ENCODE measurements at places on chromosomes 6 and 20. TPM values are rescaled to one million over a fixed set of nuclear protein-coding genes. Genes with fewer than 3 reads are reported as not detected.

GRCh38 chr20:49587111-49587570, 19.2 kb upstream of the PTGIS start:
- DNase-seq, result peak; percentile 88

DNA sequence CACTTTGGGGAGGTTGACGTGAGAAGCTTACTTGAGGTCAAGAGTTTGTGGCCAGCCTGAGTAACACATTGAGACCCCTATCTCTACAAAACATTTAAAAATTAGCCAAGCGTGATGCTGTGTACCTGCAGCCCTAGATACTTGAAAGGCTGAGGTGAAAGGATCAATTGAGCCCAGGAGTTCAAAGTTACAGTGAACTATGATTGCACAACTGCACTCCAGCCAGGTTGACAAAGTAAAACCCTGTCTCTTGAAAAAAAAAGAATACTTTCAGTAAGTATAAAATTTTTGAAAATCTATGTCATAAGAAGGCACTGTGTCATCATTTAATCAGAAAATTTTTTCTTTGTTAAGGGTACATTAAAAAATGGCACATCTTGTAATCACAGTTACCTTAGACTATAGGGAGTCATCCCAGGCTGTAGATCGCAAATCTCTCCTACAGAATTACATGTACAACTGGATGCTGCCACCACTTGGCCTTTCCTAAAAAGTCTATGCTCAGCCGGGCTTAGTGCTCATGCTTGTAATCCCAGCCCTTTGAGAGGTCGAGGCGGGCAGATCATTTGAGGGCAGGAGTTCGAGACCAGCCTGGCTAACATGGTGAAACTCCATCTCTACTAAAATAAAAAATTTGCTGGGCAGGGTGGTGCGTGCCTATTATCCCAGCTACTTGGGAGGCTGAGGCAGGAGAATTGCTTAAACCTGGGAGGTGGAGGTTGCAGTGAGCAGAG, 17.0 kb upstream of the MRS2 start:
- DNase-seq, result no peak

DNA sequence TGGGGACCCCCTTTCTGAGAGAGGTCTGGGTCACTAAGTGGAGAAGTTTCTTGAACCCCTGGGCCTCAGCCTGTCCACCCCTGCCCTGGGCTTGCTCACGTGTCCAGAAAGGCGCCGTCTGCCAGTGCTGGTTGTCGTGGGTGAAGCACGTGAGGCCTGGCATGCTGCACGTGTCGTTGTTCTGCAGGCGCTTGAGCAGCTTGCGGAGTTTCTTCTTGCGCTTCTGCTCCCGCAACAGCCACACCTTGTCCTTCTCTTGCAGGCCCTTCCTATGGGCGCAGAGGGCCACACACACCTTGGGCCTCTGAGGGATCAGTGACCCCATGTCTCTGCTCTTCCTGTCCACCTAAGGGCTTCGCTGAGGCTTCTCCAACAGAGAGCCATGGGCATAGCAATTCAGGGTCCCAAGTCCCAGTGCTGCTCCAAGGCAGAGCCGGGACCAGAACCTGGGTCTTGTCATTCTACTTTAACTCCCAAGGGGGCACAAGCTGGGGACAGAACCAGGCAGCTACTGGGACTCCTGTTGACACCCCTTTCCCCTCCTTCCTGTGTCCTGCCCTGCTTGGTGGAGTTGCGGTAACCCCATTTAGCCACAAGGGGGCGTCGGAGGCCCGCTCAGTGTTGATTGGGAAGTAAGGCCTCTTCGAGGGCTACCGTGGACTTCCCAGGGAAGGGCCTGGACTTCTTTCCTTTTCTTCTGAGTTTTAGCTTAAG, 121.8 kb downstream of the SULF2 start:
- DNase-seq, result peak; percentile 79

DNA sequence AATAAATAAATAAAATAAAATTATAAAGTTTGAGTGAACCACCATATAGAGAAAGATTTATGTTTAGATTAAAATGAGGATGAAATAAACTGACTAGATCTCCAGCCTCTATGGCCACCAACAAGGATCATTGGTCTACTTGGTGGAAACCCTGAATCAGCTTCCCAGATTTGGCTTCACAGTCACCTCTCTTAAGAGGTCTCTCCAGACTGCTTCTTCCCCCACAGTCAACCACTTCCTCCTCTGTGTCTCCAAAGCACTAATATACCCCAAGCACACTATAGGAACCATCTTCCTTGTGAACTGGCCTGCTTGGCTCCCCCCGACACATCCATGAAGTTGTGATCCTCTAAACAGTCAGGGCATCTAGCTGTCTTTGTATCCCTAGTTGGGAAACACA, 529.6 kb upstream of the RNF217 start:
- DNase-seq, result no peak

DNA sequence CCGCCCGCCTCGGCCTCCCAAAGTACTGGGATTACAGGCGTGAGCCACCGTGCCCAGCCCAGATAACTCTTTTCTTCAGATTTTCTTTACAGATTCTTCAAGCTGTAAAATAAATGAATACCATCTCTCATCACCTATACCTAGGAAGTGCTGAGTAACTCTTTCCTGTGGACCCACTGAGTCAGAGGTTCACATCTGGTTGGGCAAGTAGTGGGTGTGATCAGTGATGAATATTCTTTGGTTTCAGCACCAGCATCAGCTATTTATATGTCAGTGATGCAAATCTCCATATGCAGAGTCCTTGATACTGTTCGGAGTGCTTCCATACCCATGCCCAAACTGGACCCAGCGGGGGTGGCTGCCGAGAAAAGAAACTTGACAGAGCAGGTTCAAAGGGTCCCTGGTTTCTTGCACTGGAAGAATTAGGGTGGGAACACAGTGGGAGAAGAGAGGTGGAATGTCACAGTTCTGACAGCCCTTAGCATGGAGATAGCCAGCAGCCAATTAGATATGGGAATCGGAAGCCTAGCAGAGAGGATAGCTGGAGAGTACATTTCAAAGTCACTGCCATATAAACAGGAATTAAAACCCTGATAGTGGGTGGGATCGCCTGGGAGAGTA, 64.9 kb upstream of the DDR1 start:
- DNase-seq, result no peak

GRCh38 chr6:167993169-167993568, 4.3 kb upstream of the KIF25 start:
- no peak for DNase-seq

DNA sequence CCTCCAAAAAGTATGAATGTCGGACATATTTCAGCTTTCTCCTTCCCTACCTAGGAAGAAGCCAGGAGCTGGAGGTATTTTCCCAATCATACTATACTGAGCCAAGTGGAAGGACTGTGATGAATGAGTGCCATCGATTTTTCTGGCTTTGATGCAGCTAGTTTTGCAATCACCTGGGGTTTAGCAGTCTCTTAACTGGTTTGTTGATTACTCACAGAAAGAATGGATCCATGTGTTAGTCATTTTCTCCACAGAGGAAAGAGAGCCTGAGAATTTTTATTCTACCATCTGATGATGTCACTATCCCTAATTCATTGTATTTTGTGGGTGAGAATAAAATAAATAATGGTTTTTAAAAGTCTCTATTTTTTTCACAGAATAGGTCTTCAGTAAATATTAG, 282.9 kb upstream of the RNF217 start:
- DNase-seq, result no peak

The MRAP2 gene
- polyA plus RNA-seq, result 3.7 TPM

The TRAPPC3L gene
- polyA plus RNA-seq, result 0.39 TPM

The EBF4 gene
- 35.2 TPM for polyA plus RNA-seq

The ADGRF4 gene
- polyA plus RNA-seq, result 0.29 TPM

The PLAGL1 gene
- polyA plus RNA-seq, result 109 TPM

The ZNF311 gene
- polyA plus RNA-seq, result 5.7 TPM

The POU5F1 gene
- 7.2 TPM for polyA plus RNA-seq

All from renal pelvis (tissue), 12 donors.